AG10803 (cell line): ENCODE measurements at places on chromosomes 6 and 20.

GRCh38 chr20:64152906-64153305 lies 11.3 kb upstream of the MYT1 start:
- DNase-seq = no peak

GRCh38 chr6:143971482-143972205 lies 36.4 kb downstream of the PLAGL1 start:
- DNase-seq = no peak

GRCh38 chr6:21836277-21836676 lies 242.7 kb downstream of the SOX4 start:
- DNase-seq = peak; percentile 43

DNA sequence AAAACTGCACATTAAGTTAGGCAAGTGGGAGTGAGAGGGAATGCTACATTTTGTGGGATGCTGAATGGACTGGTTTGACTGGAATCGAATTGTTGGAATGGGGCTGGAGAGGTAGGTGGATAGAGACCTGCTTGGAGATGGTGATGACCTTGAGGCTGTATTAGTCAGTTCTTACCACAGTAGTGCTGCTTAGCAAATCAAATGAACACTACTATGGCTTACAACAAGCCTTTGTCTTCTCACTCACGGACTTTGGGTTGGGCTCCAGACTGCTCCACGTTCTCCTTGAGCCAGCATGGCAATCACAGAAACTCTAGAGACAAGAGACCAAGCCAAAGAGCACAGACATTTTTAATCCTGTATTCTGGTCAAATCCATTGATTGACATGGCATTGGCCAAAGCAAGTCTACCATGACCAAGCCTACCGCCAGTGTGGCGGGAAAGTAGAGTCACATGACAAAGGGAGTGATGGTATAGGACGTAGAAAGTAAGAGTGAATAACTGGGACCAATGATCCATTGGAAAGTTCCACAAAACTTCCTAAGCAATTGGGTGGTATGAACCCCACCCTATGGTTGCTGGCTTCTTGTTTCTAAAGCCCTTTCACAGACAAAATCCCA lies 70.3 kb upstream of the FOXP4 start:
- no peak for DNase-seq

GRCh38 chr6:84284428-84285049 lies 57.1 kb upstream of the CEP162 start:
- no peak for DNase-seq

DNA sequence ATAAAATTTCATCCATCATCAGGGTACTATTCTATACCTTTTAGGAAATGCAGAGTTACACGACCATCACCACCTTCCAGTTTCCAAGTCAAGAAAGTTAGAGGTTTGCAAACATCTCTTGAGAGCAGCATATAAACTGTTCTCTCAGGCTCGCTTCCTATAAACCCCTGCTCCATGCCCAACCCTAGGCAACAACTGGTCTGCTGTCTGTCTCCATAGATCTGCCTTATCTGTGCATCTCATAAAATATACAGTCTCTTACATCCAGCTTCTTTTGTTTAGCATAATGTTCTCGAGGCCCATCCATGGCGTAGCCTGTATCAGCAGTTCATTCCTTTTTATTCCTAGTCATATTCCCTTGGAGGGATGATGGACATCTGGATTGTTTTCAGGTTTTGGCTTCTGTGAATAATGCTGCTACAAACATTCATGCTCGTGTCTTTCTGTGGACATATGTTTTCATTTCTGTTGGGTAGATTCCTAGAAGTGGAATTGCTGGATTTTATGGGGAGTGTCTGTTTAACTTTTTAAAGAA lies 6.1 kb downstream of the PTPRT start:
- no peak for DNase-seq

GRCh38 chr6:45416700-45417099 lies 39.0 kb upstream of the SUPT3H start:
- peak; percentile 44 for DNase-seq

- no peak for DNase-seq
These were observed 19.8 kb downstream of the BFSP1 start for GRCh38 chr20:17511401-17511800.

DNA sequence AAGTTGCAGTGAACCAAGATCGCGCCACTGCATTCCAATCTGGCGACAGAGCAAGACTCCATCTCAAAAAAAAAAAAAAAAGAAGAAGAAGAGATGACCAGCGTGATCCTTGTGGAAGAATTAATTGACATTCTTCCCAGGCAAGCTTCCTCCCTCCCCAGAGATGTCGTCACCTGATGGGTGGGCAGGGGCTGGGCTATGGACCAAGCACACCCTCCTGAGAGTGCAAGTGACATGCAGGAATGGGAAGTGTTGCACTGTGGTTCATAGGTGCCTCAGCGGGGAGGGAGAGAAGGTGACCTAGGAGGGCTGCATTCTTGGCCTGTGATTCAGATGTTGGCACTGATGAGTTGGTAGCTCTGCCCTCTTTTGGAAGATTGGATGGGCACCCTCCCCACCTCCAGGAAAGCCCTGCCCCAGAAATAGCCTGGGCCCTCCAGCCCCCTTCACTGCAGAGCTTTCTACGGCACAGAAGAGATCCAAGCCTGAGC lies 37.8 kb downstream of the TAF8 start:
- DNase-seq = peak; percentile 37

DNA sequence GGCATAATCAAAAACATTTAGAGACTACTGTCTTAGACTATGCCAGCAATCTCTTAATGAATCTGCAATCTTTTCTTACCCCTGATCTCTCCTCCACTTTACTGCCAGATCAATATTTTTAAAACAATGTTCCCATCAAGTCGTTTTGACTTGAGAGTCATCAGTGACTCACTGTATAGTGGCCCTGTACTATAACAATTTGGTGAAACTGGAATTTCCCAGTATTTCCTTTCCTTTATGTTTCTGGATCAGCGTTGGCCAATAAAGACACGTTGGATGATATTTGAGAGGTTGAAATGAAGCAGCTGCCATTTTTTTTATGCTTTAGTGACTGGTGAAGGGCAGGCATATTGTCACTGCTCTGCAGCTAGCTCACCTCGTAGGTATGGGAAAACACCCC lies 10.1 kb upstream of the SMIM13 start:
- no peak for DNase-seq

DNA sequence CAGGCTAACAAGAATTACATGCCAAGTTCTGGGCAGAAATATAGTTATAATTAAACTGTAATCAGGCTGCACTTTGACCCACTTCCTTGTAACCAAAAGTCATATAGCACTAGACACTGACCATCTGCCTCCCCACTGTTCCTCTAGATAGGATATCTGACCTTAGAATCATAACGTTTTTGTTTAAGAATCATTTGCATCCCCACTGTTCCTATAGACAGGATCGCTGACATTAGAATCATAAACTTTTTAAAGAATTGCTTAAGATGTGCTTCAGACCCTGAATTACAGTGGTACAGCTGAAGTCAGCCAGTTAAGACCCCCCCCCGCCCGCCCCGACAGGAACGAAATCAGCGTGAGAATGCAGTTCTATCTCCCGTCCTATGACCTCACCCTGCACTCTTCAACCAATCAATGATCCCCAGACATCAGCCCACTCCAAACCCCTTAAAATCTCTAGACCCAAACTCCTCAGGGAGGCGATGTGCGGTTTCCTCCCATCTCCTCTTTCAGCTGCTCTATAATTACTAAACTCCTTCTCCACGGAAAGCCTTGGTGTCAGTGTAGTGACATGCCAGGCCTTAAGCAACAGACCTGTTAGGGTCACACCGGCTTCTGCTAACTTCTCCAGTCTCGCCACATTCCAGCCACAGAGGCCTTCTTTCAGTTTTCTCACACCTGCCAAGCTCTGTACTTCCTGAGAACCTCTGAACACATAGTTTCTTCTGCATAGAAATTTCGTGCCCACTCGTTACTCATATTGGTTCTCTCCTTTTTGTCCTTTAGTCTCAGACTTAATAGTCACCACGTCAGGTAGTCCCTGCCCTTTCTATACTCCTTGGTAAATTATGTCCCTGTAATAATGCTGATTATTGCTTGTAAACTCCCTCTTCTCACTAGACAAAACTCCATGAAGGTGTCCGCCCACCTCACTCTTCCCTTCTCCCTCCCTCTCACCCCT lies 93.5 kb downstream of the DTNBP1 start:
- no peak for DNase-seq

DNA sequence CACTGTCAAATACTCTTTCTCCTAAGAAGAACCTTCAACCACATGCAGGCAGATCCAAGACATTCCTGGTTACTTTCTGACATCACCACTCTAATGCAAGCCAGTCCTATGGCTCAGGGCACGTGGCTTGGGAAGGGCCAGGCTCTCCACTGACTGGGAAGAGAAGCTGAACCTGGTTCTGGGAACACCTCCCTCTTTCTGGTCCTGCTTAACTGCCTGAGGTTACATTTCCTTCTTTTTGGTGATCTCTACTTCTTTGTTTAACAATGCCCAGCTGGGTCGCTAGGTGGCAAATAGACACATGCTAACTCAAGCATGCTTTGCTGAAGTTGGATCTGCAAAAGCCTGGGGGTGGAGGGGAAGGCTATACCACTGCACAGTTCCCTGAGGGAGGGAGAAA lies 249.8 kb downstream of the GMDS start:
- peak; percentile 54 for DNase-seq

- no peak for DNase-seq
These were observed 222.6 kb downstream of the FOXC1 start for GRCh38 chr6:1832358-1832757.
